CD4-positive, alpha-beta T cell (primary cell): ENCODE measurements at places on chromosomes 4 and X. TPM values are rescaled to one million over a fixed set of nuclear protein-coding genes. Genes with fewer than 3 reads are reported as not detected.

DNA sequence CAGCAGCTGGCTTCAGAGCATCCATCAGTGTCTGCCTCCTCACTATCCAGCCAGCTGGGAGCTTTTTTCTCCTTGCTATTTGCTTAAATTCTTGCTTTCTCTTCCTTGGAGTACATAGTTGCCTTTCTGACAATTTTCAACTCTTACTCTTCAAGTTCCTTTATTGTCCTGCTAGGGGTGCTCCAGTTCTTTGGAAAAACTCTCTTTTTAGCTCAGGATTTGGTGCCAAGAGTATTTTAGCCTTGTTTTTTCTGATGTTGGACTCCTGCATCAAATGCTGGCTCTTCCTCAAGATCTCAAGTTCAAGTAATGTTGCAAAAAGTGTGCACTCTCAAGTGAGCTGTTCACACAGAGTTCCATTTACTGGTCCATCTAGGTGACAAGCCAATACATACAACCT lies 126.4 kb downstream of the KDR start:
- H3K27ac ChIP-seq: no peak overlapping the region
- no peak for DNase-seq
- no peaks in the 10 kb centered on the region for H3K4me1 ChIP-seq
- no peak overlapping the region for H3K4me3 ChIP-seq
- H3K36me3 ChIP-seq: no peaks in the 10 kb centered on the region

DNA sequence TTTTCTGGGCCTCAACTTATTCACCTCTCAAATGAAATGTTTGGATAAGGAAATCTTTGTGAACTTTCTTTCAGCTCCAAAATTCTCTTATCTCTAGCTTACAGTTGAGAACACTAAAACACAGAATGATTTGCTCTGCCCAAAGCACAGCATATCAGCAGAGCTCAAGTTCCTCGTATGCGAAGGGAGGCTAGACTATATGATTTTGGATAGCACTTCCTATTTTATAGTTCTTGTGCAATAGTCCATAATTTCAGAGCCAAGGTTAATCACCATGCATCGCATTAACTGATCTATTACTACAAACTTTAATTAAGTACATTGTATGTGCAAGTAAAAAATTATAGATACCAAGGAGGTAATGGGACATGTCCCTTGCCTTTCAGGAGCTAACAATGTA lies 27.0 kb upstream of the KLHL13 start:
- H3K4me1 ChIP-seq: no peaks in the 10 kb centered on the region
- no peak overlapping the region for H3K27ac ChIP-seq
- DNase-seq: no peak
- no peak overlapping the region for H3K4me3 ChIP-seq
- H3K27me3 ChIP-seq: no peaks in the 10 kb centered on the region
- H3K36me3 ChIP-seq: no peaks in the 10 kb centered on the region

DNA sequence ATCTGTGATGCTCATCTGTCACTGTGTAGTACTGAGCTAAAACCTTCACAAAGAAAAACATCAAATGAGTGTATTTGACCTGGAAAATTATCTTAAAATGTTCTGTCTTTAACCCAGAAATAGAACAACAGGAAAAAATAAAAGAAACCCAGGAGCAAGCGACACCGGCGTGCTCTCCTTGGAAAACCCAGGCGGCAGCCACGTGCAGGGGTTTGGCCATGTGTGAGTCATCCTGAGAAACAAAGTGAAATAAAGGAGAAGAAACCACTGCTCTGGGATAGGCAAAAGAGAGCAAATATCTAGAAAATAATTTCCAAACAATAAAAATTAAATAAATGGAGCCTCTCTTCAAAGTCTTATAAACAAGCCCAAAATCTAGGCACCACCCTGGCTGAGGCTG lies 20.0 kb upstream of the TMEM128 start:
- peaks cover 64% of the 10 kb centered on the region for H3K4me1 ChIP-seq
- H3K27ac ChIP-seq: peak overlapping the region; percentile 89
- H3K36me3 ChIP-seq: peaks cover 23% of the 10 kb centered on the region
- DNase-seq: no peak

The DIPK2B gene
- total RNA-seq: not detected

The SCML2 gene
- 0.30 TPM for total RNA-seq

The PCDH10 gene
- total RNA-seq: not detected

The C4orf50 gene
- total RNA-seq: 0.16 TPM

The TMSB15A gene
- not detected for total RNA-seq

- no peak for DNase-seq
- H3K4me3 ChIP-seq: no peak overlapping the region
- peaks cover 16% of the 10 kb centered on the region for H3K27me3 ChIP-seq
- no peaks in the 10 kb centered on the region for H3K36me3 ChIP-seq
Measured at GRCh38 chr4:113732-114131, 10.6 kb upstream of the ZNF718 start.

The CCSER1 gene
- 0.71 TPM for total RNA-seq

The TMEM255A gene
- total RNA-seq: not detected

- no peaks in the 10 kb centered on the region for H3K27me3 ChIP-seq
- peaks cover 8% of the 10 kb centered on the region for H3K36me3 ChIP-seq
- no peak overlapping the region for H3K4me3 ChIP-seq
- no peak for DNase-seq
- H3K27ac ChIP-seq: no peak overlapping the region
Measured at GRCh38 chr4:42453612-42454011, 56.3 kb downstream of the SHISA3 start.

- H3K4me3 ChIP-seq: no peak overlapping the region
- H3K4me1 ChIP-seq: no peaks in the 10 kb centered on the region
- H3K27ac ChIP-seq: no peak overlapping the region
- DNase-seq: no peak
- no peaks in the 10 kb centered on the region for H3K36me3 ChIP-seq
- H3K27me3 ChIP-seq: no peaks in the 10 kb centered on the region
Measured at GRCh38 chr4:135949931-135950330, 1582.4 kb downstream of the PCDH18 start.

DNA sequence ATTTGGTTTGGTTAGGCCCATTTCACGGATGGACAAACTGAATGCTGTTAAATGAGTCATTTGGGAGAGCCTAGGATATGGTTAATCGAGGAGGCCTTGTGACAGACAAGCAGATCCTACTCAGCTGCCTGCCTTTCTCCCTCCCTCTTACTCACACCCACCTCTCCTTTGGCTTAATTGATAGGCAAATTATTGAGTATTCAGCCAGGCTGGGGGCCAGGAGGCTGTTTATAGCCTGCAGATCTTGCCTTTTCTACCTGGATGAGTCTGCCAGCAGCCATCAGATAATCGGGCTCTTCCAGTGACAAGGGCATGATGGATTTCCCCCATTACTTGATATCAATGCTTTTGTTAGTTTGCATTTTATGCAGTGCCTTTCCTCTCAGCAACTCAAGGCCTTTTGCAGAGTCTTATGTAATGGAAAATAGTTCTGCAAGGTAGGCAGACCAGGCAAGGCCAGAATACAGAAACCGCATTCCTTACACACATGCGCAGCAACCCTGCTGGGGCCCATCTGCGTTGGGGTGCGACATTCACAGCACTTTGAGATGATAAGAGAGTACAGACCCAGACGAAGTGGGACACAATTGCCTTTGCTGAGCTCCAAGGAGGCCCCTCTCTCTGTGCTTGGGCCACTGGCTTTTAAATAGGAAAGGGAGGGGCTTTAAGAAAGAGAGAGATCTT lies 96.2 kb upstream of the ATP6AP2 start:
- H3K27me3 ChIP-seq: no peaks in the 10 kb centered on the region
- no peak for DNase-seq
- peaks cover 5% of the 10 kb centered on the region for H3K4me1 ChIP-seq
- H3K27ac ChIP-seq: no peak overlapping the region
- H3K36me3 ChIP-seq: no peaks in the 10 kb centered on the region

The GAGE12J gene
- total RNA-seq: not detected

GRCh38 chr4:61520681-61521160 lies 320.6 kb downstream of the ADGRL3 start:
- no peak for DNase-seq
- no peaks in the 10 kb centered on the region for H3K4me1 ChIP-seq
- H3K36me3 ChIP-seq: no peaks in the 10 kb centered on the region

DNA sequence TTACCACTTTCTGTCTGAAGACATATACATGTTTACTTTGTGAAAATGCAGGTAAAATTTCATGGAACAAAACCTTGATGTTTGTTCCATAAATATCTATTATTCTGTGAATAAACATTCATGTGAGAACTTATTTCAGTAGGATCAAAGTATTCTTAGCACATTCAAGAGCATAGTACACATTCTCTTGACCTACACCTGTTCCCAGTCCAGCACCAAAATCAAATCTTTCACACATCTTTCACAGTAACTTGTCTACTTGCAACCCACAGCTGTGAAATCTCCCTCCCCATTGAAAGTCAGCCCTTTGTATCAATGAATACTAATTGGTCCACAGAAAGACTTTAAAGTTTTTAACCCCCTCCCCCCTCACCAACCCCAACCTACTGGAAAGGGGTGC lies 283.2 kb downstream of the GPC3 start:
- no peak overlapping the region for H3K27ac ChIP-seq
- no peaks in the 10 kb centered on the region for H3K27me3 ChIP-seq
- no peaks in the 10 kb centered on the region for H3K36me3 ChIP-seq
- DNase-seq: no peak

DNA sequence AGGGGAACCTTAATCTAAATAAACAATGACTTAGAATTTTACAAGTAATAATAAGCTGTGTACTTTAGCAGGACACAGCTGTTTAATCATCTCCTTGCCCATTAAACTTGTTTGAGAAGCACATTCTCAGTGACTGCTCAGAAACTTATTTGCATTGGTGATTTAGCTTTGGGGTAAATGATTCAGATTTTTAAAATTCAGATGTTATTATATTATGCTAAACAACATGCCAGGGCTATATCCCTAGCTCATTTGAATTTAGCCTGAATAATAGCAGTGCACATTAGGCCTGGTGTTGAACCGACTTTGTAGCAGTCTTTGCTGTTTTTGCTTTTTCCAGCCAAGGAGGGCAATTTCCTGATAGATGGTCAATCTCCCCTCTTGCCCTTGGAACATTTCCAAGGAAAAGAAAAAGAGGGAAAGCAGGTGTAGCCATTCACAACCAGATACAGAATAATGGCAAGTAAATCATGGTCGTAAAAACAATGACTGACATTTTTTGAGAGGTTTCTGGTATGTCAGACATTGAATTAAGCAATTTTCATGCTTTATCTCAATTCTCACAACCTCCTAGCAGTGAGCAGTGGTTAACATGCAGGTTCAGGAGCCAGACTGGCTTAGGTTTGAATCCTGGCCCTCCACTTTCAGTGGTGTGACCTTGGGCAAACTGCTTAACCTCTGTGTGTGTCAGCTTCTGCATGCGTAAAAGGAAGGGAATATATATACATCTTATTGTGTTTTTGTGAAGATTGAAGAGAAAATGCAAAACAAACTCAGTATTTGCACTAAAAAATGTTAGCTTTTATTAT lies 16.8 kb downstream of the ARHGEF38 start:
- H3K36me3 ChIP-seq: no peaks in the 10 kb centered on the region
- no peak overlapping the region for H3K27ac ChIP-seq
- no peaks in the 10 kb centered on the region for H3K4me1 ChIP-seq
- H3K4me3 ChIP-seq: no peak overlapping the region
- H3K27me3 ChIP-seq: no peaks in the 10 kb centered on the region

The BMP2K gene
- 4.6 TPM for total RNA-seq

DNA sequence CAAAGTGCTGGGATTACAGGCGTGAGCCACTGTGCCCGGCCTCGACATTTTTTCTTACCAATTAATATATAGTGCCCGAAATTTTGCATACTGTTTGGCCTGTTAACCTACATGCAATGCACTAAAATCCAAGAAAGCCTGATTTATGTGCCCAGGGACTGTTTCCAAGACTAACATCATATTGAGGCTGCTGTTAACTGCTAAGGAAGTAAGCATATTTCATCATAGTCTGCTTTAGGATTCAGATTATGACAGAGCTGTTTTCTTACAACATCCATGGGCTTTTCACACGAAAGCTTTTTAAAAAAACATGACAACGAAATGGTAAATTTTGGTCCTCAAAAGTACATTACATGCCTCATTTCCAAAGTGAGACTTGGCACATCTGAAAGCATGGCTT lies 84.4 kb downstream of the STOX2 start:
- H3K4me3 ChIP-seq: no peak overlapping the region
- DNase-seq: no peak
- H3K27ac ChIP-seq: no peak overlapping the region
- no peaks in the 10 kb centered on the region for H3K36me3 ChIP-seq

- H3K27ac ChIP-seq: no peak overlapping the region
- H3K4me3 ChIP-seq: no peak overlapping the region
- no peaks in the 10 kb centered on the region for H3K27me3 ChIP-seq
- no peaks in the 10 kb centered on the region for H3K36me3 ChIP-seq
- DNase-seq: no peak
- no peaks in the 10 kb centered on the region for H3K4me1 ChIP-seq
Measured at GRCh38 chr4:51830156-51830720, 12.7 kb upstream of the DCUN1D4 start.

DNA sequence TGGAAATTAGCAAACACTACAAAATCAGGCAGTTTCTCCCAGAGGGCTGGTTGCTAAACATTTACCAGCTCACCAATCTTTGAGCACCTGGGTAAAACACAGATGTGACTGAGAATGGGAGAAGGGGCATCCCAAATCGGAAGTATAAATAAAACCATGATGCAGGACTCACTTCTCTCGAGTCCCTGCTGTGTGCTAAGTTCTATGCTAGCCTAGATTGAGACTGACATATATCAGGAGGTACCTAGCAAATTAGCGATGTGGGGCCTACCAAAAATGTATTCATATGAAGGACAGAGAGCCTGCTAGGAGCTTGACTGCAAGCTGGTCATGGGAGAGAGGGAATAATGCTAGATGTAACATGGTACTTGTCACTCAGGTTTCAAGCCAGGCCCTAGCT lies 171.9 kb upstream of the PGRMC2 start:
- no peaks in the 10 kb centered on the region for H3K4me1 ChIP-seq
- H3K27ac ChIP-seq: no peak overlapping the region
- no peaks in the 10 kb centered on the region for H3K36me3 ChIP-seq
- H3K27me3 ChIP-seq: no peaks in the 10 kb centered on the region

GRCh38 chr4:56211202-56211601 lies 176.1 kb downstream of the AASDH start:
- H3K27me3 ChIP-seq: no peaks in the 10 kb centered on the region
- no peak overlapping the region for H3K27ac ChIP-seq
- H3K36me3 ChIP-seq: no peaks in the 10 kb centered on the region

GRCh38 chr4:184617600-184618196 lies 31.5 kb downstream of the CASP3 start:
- H3K27ac ChIP-seq: no peak overlapping the region
- DNase-seq: no peak
- no peaks in the 10 kb centered on the region for H3K4me1 ChIP-seq
- H3K4me3 ChIP-seq: no peak overlapping the region
- H3K36me3 ChIP-seq: no peaks in the 10 kb centered on the region

GRCh38 chr4:139686130-139686529 lies 20.5 kb downstream of the MGST2 start:
- no peaks in the 10 kb centered on the region for H3K27me3 ChIP-seq
- H3K36me3 ChIP-seq: no peaks in the 10 kb centered on the region
- DNase-seq: no peak
- no peak overlapping the region for H3K4me3 ChIP-seq
